ENCODE measurements at places on chromosomes 12 and 14.

DNA sequence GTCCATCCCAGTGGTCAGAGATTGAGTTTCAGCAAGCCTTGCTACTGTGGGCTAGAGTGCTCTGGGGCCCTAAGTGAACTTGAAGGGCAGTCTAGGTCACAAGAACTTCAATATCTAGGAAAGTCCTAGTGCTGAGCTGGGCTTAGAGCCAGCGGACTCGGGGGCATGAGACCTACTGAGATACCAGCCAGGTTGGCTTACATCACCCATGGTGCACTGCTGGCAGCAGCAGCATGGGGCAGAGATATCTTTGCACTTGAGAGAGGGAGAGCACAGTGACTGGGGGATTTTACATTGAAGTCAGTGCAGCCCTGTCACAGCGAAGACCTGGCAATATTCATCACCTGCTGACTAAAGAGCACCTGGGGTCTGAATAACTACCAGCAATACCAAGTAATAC lies 158.3 kb upstream of the PRKD1 start:
- DNase-seq: no peak

DNA sequence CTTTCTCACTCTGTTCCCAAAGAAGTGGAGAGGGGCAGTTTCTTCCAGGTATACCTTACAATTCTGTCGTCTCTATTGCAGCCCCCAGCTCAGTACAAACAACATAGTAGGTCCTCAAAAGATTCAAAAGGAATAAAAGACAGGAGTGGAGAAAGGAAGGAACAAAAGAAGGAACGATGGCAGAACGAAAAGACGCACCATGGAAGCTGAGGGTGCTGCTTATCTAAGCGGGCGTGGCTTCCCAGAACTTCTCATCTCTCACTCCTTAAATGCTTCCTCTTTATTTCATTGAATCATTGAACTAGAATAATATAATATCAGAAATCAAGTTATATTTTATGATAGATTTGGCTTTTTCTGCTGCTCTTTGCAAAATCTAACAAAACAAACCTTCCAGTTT lies 13.7 kb upstream of the LTA4H start:
- peak; percentile 47 for DNase-seq

DNA sequence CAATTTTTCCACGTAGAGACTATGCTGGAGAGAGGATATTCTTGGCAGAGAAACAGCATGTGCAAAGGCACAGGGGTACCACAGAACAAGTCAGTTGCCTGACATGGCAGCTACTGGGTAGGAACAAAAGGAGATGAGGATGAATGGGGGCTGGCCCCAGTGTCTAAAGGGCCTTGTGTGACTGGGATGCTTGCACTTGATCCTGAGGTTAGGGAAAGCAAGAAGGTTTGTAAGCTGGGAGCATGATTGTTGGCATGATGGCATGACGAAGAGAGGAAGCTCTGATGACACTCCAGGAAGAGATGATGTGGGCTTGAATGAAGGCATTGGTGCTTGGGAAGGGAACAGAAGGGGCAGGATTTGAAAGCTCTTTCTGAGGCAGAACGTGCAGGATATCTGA lies 139.1 kb downstream of the ZFP36L1 start:
- DNase-seq: peak; percentile 63

DNA sequence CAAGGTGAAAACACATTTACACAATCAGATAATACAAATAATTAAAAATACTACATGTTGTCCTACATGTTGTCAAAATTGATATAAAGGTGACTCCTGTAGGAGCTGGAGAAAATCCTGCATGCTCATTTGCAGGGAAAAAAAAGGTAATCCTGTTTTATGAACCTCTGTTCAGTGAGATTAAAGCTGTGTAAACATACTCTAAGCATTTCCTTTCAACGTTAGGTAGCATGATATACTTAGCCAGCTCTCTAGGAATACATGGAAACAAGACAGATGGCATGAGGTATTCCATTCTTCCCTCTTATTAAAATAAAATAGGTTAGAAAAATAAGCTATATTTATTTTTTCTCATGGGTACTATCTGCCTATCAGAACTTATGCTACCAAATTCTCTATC lies 635.7 kb upstream of the FLRT2 start:
- DNase-seq: no peak

DNA sequence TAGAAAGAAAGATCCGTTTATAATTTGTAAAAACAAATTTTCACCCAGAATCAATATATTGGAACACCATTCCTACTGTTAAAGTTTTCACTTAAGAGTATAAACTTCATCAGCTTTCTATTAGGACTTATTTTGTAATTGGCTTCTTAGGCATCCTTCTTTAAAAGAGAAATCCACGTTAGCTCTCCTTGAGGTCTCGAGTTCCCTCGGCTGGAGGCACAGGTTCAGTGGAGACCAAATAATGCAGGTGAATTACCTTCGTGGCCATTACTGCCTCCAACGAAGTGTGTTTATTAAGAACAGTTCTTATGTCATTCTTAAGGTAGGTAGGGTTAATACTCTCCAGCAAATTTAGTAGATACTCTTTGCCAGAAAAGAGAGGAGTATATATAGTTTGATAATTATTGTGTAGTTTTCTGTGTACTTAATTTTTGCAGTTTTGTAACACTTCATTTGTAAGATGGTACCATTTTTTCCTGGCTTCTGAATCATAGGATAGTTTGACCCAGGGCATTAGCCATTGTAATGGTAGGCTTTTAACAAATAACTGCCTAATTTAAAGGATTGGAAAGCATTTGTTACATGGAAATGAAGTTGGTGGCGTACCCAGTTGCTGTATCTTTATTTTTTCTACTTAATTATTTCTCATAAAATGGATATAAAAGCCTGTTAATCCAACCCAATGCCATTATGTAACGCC lies 2.2 kb downstream of the CALM1 start:
- DNase-seq: no peak

DNA sequence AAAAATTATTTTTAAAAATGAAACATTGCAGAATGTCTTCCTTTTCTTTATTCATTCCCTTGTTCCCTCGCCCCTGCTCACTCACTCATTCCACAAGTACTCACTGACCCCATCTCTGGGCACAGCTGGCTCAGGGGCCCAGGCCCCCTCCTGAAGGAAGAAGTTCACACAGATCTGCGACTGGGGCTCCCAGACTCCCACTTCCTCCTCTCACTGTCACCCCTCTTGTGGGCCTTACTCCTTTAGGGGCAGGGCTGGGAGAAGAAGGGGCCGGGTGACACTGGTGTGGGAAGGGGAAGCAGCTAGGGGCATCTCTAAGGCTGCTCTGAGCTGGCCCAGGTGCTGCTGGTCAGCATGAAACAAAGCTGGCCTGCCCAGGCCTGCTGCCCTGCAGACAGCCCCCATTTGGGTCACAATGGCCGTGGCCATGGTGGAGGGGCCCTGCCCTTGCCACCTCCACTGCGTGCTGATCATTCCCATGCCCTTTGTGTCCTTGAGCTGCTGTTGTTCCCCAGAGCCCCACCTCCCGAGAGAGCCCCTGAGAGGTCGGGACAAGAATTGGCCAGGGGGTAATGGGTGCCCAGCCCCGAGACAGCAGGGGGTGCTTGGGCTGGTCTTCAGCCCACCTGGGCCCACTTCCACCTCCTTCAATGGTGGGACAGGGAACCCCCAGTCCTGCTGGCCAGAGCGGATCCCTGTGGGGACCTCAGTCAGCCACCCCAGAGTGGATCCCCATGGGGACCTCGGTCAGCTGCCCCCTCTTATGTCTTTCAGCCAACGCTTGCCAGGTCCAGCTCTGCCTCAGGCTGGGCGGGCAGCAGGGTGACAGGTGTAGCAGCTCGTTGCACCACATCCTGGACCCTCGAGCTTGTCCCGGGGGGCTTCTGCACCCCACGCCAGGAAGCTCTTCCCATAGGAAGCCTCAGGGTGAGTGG lies 212.4 kb upstream of the C14orf180 start:
- DNase-seq: no peak

DNA sequence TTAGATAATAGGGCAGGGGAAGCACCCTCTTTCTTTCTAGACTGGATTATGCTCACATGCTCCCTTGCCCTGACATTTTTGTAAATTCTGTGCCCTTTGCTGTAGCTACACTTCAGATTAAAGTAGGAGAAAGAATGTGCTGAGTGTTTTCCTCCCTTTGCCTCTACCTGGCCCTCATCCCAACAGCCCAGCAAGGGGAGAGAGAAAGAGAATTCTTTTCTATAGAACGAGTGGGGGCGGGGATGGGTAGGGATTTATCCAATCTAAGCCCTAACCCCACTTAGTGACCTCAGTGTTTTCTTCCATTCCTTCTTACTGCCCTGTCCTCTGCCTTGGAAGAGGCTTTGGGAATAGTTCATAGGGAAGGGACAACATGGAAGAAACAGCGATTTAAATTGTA lies 13.5 kb downstream of the GPR84 start:
- no peak for DNase-seq

- no peak for DNase-seq
Measured at GRCh38 chr12:54983536-54984101, 943 bp downstream of the TESPA1 start.

DNA sequence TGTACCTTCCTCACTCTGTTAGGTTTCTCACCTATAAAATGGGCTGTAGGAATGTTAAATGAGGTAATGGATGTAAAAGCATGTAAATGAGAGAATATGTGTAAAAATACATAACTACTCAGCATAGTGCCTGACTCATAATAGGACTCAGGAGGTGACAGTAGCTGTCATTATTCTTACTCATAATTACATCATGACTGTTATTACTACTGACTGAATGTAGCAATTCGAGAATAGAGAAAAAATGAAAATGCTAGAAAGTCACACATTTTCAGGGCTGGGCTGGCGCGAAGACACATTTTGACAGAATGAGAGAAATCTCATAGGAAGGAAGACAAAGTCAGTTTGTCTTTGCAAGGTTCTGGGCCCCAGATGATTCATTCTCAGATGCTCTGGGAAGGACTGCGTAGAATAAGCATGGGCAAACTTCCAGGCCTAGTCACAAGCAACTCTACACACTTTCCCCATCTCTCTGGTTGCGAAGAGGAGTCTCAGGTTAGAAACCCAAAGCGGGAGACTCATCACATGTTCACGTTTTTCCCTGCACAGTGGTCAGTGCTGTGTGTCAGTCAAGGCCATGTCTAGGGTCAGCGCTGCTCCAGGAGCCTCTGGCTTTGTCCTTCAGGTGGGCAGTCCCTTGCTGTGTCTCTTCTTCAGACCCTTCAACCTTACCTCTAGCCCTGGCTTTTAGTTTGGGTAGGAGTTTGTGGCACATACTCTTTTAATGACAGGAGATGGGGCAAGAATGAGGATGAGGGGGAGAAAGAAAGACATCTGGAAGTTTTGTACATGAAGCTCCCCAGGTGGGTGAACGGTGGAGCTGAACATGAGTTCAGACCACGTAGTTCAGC lies 8.4 kb downstream of the GPRC5A start:
- peak; percentile 77 for DNase-seq

DNA sequence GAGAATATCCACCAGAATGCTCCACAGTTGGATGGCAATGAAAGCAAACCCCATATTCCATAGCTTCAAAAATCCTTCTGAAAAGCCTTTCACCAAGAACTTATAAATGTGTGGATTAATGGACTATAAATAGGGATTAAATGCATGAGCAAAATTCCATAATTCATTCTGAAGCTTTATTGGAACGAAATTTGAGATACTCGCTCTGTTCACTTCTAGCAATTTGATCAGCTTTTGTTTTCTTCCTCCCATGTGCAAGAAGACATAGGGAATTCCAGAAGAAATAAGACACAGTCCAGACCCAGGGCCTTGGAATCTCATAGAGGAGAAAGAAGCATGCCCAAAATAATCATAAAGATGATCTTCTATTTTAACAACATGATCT lies 285.9 kb upstream of the TMPO start:
- DNase-seq: no peak

DNA sequence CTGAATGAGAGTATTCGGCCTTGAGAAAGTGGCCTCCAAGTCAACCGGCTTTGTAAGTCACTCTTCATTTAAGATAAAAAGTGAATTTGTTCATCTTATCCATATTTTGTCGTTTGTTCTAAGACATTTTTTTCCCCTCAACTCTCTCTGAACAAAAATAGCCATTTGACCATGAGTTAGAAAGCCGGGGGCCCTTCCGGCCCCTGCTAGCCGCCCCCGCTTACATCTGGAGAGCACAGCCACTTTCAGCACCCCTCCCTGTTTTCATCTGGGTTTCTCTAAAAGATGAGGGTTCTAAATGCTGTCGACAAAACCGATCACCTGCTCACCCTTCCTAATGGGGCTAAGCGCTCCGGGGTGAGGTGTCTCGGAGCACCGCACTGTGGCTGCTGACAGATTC lies 30.7 kb upstream of the DLK1 start:
- no peak for DNase-seq

- no peak for DNase-seq
Measured at GRCh38 chr12:2238111-2238510, 185.3 kb downstream of the CACNA1C start.

DNA sequence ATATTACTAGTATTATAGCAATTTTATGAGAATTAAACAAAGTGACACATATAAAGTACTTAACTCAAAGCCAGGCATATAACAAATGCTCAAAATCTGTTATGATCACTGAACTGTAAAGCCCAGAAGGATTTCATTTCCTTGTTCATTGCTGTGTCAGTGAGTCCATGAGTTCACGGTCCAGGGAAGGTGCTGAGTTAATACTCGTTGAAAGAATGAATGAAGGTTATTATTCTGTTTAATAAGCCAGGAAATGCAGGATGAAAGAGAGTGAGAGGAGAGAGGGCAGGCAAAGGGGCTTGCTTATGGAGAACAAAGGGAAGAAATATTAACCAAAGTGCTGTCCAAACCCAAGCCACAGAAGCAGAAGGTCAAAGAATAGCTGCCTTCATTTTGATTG lies 40.2 kb upstream of the NT5DC3 start:
- no peak for DNase-seq

DNA sequence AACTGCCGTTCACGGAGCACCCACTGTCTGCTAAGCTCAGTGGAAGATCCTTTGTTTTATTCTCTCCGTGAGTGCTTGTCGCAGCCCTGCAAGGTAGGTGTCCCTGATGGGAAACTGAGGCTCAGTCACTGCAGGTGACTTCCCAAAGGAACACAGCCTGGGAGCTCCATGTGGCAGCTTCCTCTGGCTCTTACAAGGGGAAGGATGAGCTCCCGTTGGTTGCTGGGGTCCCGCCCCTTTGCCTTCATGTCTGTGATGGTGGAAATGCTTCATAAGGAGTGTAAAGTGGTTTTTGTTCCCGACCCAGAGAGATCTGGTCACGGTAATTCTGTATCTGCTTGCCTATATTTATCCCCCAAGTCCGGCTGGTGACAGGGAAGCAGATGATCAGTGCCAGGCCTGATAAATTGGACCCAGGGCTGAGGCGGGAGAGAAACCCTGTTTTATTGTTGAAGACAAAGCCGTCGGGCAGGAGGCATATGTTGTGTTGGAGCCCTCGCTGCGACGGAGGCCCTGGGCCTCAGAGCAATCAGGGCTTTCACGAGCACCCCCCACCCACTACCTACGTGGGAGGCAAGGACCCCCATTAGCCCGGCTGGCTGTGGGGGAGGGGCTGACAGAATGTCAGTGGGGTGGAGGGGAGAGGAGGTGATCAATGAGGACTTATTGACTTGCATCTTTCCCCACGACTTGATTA lies 91.9 kb downstream of the KIF26A start:
- no peak for DNase-seq

GRCh38 chr12:32377344-32378055 lies 21.9 kb upstream of the FGD4 start:
- DNase-seq: no peak
